Activated CD8-positive, alpha-beta T cell treated with anti-CD3 and anti-CD28 coated beads for 36 hours (primary cell): ENCODE measurements at places on chromosomes 11 and 22. TPM values are rescaled to one million over a fixed set of nuclear protein-coding genes. Genes with fewer than 3 reads are reported as not detected.

OR8D2 gene
- not detected for total RNA-seq

MUC2 gene
- total RNA-seq = not detected

CACNA1I gene
- 0.09 TPM for total RNA-seq

PHLDA2 gene
- total RNA-seq = 3.6 TPM

MOGAT2 gene
- total RNA-seq = not detected

DGCR6 gene
- total RNA-seq = 0.88 TPM

VSIG10L2 gene
- total RNA-seq = not detected

PRSS23 gene
- 1.4 TPM for total RNA-seq

FGF19 gene
- not detected for total RNA-seq

DNA sequence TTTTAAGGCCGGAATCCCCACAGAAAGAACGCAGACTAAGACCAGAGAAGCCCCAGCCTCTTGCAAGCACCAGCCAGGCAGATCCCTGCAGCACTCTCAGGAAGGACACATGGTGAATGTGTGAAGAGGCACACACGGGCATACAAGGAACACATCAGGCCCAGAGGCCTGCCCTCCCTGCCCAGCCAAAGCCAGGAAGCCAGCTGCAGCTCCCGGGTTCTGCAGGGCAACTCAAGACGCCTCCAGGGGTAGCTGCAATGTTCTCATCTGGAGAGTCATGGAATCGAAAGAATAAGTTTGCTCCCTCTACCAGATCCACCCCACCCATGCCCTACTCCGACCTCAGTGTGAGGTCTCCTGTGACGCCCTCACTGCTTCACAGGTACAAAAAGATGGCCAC lies 2.3 kb downstream of the DGCR2 start:
- H3K4me1 ChIP-seq = peaks cover 58% of the 10 kb centered on the region
- H3K4me3 ChIP-seq = peak overlapping the region; percentile 92
- peaks cover 5% of the 10 kb centered on the region for H3K36me3 ChIP-seq
- H3K27ac ChIP-seq = peak overlapping the region; percentile 69
- no peaks in the 10 kb centered on the region for H3K27me3 ChIP-seq
- DNase-seq = no peak

DNA sequence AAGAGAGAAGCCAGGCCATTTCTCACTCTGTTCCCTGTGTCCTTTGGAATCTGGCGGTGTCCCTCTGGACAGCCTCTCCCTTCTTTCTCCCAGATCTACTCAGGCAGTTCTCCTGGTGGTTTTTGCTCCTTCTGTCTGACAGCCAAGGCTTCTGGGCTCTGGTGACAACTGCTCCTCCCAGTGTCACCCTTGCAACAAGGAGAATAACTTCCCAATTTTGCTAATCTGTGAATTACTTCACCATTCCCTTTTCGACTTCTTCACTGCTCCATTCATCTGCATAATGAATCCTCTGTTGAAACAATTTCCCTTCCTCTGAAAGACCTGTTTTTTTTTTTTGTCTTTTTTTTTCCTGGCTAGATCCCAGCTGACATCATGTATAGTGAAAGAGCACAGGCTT lies 56.3 kb upstream of the PDE3B start:
- no peaks in the 10 kb centered on the region for H3K27me3 ChIP-seq
- H3K36me3 ChIP-seq = peaks cover 71% of the 10 kb centered on the region
- DNase-seq = no peak
- peak overlapping the region; percentile 10 for H3K27ac ChIP-seq

- H3K4me1 ChIP-seq = no peaks in the 10 kb centered on the region
- H3K4me3 ChIP-seq = no peak overlapping the region
- H3K36me3 ChIP-seq = no peaks in the 10 kb centered on the region
Measured at GRCh38 chr11:131546218-131546895, 175.9 kb downstream of the NTM start.

DNA sequence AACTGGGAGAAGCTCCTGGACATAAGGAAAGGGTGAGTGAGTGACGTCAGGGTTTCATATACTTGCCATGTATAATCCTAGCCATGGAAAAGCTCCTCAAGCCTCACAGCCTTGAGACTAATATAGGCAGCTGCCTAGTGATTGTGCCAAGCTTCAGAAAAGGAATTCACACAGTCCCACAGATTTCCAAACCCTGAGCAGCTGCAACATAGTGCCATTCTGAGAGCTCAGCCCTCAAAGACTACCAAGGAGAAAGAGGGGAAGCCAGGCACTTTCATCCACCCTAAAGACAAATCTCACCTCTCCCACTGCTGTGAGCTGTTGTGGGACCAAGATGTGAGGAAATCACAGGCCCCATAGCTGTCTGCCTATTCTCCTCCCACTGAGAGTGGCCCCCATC lies 707.9 kb upstream of the ANO5 start:
- H3K27me3 ChIP-seq = no peaks in the 10 kb centered on the region
- no peak for DNase-seq
- H3K27ac ChIP-seq = no peak overlapping the region
- H3K36me3 ChIP-seq = no peaks in the 10 kb centered on the region
- no peak overlapping the region for H3K4me3 ChIP-seq

- H3K36me3 ChIP-seq = no peaks in the 10 kb centered on the region
- no peaks in the 10 kb centered on the region for H3K27me3 ChIP-seq
- peak overlapping the region; percentile 92 for H3K27ac ChIP-seq
- peak; percentile 66 for DNase-seq
- H3K4me1 ChIP-seq = peaks cover 9% of the 10 kb centered on the region
Measured at GRCh38 chr11:119169282-119169719, 776 bp downstream of the NLRX1 start.

DNA sequence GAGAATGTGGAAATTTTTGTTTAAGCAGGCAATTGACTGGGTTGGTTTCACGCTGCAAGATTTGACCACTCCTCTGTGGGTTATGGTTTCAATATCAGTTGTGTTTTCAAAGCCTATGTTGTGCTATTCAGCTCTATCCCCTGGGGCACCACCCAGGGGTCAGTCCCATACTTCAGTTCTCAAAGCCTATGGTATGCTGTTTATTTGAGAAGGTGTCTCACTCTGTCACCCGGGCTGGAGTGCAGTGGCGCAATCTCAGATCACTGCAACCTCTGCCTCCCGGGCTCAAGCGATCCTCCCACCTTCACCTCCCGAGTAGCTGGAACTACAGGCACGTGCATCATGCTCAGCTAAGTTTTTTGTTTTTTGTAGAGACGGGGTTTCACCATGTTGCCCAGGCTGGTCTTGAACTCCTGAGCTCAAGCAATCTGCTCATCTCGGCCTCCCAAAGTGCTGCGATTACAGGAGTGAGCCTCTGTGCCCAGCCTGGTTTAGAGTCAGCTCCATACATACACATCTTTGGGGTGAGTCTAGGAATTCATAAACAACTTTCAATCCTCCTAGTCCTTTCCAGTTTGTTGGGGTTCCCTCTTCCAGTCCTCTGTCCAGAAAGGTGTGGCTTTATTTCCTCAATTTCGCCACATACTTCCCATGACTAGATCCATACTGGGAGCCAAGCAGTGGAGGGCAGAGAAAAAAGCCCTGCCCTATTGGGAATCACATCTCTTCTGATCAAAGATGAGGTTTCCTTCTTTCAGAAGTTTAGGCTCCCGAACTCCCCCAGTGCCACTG lies 35.0 kb upstream of the MAPK1 start:
- no peak for DNase-seq
- H3K27me3 ChIP-seq = peaks cover 2% of the 10 kb centered on the region
- no peak overlapping the region for H3K27ac ChIP-seq
- H3K4me3 ChIP-seq = no peak overlapping the region

GRCh38 chr22:31911565-31912406 lies 32.5 kb upstream of the YWHAH start:
- H3K27ac ChIP-seq = no peak overlapping the region
- H3K4me3 ChIP-seq = no peak overlapping the region
- DNase-seq = no peak
- peaks cover 12% of the 10 kb centered on the region for H3K36me3 ChIP-seq
- H3K4me1 ChIP-seq = no peaks in the 10 kb centered on the region

DNA sequence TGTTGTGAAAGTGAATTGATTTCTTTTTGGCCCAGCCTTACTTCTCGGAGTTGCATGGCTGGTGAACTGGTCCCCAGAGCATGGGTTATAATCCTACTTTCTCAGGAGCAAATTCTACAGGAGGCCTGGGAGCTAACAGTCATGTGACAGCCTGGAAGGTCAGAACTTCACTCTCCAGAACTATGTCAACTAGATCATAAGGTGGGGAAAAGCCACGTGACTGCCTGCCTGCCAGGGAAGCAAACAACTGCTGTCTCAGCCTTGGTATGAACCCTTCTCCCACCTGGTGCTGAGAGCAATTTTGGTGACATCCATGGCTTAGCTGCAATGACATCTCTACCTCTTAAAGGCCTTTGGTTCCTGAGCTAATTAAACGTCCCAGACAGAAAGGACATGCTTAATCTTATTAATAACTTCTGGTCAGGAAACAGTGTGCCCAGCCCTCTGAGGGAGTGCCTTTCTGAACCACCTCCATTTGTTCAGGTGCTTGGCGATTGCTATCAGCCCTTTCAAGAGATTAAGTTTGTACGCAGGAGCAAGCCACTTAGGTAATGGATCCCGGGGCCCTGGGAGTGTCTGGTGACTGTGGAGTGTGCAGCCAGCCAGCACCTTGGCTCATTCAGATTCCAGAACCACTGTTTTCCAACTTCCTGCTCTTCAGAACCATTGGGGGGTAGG lies 1.4 kb upstream of the CREB3L1 start:
- peaks cover 7% of the 10 kb centered on the region for H3K4me1 ChIP-seq
- H3K36me3 ChIP-seq = no peaks in the 10 kb centered on the region
- peaks cover 33% of the 10 kb centered on the region for H3K27me3 ChIP-seq

- no peak overlapping the region for H3K27ac ChIP-seq
- H3K4me1 ChIP-seq = peaks cover 11% of the 10 kb centered on the region
- H3K4me3 ChIP-seq = no peak overlapping the region
- H3K36me3 ChIP-seq = peaks cover 6% of the 10 kb centered on the region
- H3K27me3 ChIP-seq = peaks cover 25% of the 10 kb centered on the region
Measured at GRCh38 chr11:1592628-1593027, 5.5 kb downstream of the KRTAP5-2 start.

DNA sequence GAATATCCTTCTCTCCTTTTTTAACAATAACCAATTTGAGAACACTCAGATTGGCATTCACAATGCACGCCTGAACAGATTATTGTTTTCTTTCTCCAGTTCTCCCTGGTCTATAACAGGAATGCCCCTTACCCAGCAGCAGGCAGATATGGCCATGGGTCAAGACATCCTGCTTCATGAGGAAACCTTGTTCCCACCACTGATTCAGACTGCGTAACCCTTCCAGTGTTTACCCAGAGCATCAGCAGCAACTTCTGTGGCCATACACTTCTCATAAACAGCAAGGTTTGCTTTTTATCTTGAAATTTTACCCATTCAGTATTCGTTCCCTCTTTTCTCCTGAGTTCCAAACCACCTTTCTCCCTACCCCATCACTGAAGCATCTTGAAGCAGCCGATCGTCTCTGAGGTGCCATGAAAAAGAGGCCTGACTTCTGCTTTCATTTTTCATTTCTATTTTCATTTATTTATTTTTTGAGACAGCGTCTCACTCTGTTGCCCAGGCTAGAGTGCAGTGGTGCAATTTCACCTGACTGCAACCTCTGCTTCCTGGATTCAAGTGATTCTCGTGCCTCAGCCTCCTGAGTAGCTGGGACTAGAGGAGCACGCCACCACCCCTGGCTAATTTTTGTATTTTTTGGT lies 9.6 kb downstream of the PTS start:
- no peak overlapping the region for H3K27ac ChIP-seq
- H3K4me3 ChIP-seq = no peak overlapping the region
- H3K27me3 ChIP-seq = no peaks in the 10 kb centered on the region
- peaks cover 42% of the 10 kb centered on the region for H3K36me3 ChIP-seq
- DNase-seq = no peak
- no peaks in the 10 kb centered on the region for H3K4me1 ChIP-seq

DNA sequence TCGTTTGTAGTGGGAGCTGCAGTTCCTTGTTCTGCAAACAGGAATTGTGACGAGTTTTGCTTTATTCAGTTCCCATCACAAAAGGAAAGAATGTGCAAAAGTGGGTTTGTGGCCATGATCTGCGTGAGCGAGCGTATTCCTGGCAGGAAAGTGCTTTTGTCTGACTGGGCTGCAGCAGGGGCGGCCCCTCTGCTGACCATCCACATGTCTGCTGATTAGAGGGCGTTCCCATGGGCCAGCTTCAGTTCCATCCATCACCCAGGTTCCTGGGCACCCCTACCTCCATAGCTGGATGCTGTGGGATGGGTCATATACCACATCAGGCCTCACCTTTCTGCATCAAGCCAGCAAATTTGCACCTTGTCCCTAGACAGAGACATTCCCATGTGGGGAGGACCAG lies 28.9 kb upstream of the GAL start:
- H3K27ac ChIP-seq = no peak overlapping the region
- H3K4me1 ChIP-seq = no peaks in the 10 kb centered on the region
- H3K36me3 ChIP-seq = no peaks in the 10 kb centered on the region
- no peak for DNase-seq
- H3K4me3 ChIP-seq = no peak overlapping the region
- H3K27me3 ChIP-seq = peaks cover 4% of the 10 kb centered on the region

DNA sequence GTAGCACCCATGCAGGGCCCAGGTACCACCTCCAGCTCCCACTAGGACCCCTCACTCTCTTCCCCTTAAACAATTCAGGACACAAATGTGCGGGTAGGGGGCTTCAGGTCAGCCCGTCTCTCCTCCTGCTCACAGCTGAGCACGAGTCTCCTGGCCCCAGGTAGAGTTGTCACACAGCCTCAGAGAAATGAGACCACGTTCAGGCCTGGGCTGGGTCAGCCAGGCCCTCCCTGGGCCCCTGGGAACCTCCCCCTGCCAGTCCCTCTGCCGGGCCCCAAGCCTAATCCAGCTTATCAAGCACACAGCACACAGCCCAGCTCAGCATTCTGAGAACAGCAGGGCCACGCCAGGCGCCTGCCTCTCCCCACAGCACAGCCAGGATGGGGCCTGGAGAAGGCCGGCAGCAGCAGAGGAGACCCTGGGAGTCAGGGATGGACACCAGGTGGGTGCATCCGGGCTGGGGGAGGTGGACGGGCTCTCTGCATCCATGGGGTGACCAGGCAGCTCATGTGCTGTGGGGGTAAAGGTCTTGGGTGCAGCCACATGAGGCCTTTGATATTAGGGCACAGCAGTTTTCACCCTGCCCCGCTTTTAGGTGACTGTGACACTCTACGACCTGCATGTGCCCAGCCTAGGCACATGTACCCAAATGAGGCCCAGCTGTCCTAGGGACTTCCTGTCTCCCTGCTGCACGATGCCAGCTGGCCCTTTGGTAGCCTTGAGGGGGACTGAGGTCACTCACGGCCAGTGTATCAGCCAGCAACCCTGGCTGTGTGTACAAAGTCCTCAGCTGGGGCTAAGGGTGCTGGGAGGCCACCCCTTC lies 87.0 kb downstream of the MORC2 start:
- no peak overlapping the region for H3K27ac ChIP-seq
- H3K4me1 ChIP-seq = no peaks in the 10 kb centered on the region
- no peaks in the 10 kb centered on the region for H3K36me3 ChIP-seq
- no peak for DNase-seq

GRCh38 chr11:17790453-17790852 lies 55.9 kb downstream of the KCNC1 start:
- no peak overlapping the region for H3K4me3 ChIP-seq
- no peaks in the 10 kb centered on the region for H3K4me1 ChIP-seq
- no peak overlapping the region for H3K27ac ChIP-seq
- no peak for DNase-seq
- peaks cover 4% of the 10 kb centered on the region for H3K36me3 ChIP-seq
- no peaks in the 10 kb centered on the region for H3K27me3 ChIP-seq
